Activated T-helper 1 cell treated with anti-CD3 and anti-CD28 coated beads, Interleukin-2, amount 50 U/mL, for 16 hours (primary cell): ENCODE measurements at places on chromosomes 3 and 15.

DNA sequence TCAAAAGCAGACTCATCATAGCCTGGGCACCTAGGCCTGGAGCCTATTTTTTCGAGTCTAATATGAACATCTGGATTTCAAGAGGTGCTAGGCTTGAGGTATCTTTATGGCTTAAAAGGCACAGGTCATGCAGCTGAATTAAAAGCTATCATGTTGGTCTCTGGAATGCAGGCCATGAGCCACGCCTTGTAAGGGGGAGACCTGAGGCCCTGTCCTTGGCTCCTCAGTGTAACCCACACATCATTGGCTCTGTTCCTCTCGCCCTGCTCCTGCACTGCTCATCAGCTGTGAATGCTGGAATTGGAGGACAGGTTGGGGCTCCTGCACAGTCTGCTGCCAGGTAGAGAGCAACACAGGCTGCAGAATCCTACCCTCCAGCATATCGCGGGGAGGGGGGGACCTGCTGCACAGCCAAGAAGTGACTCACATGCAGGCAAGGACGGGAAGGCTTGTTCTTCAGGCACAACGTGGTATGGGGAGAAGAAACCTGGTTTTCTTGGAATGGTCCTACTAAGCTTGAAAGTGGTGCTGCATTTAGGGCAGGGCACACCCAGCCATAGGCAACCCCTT, 146.0 kb downstream of the CHST2 start:
- DNase-seq: no peak

GRCh38 chr3:19232566-19232965, 84.3 kb downstream of the KCNH8 start:
- no peak for DNase-seq

- no peak for DNase-seq
Observed at GRCh38 chr3:50612234-50612882, 784 bp upstream of the CISH start.

- DNase-seq: no peak
Observed at GRCh38 chr15:69665641-69666111, 213.1 kb downstream of the RPLP1 start.

DNA sequence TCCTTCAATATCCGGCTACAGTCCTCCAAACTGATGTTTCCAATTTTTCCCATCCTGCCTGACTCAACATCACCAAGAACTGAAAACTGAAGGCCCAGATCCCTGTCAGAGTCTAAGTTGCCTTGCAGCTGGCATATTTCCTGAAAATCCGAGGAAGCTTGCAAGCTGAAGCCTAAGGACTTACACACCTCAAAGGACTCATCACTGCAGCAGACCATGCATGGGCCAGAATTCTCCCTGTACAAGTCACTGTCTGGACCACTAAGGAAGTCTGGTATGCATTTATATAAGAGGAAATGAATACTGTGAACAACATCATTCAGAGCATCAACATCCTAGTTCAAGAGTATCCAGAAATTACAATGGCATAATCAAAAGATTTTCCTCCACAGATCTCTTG, 548.8 kb upstream of the MDFIC2 start:
- DNase-seq: no peak

DNA sequence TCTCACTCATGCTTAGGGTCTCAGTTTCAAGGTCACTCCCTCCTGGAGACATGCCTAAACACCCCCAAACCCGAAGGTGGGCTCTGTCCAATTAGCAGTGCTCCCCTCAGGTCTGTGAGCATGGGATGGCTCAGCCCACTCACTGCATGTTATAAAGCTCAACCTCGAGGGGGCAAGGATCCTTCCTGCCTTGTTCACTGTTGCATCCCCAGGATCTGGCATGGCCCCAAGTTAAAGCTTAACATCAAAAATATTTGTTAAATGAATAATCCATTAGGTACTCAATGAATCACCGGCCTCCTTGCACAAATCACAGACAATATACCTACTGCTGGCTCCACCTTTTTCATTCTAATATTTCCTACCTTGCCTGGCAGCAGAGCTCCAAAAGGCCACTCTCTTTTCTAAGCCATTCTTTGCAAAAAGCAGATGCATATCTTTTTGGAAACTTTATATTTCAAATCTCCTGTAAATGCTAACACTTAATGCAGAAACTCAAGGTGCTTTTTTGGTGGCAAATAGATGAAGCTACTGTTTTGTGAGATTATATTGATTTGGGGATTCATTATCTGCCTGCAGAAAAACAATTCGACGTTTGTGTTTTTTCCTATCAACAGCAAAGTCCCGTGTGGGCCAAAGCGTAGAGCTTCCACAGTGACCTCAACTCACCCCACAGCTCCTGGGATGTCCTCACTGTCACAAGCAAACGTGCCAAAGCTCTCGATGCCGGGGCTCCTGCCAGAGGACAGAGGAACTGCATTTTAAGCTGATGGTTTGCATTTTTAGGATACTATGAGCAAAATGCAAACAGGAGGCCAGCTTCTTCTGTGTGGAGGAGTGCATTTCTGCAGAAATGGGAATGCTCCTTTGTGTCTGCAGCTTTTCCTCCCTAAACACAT, 35.4 kb downstream of the PCOLCE2 start:
- DNase-seq: no peak

DNA sequence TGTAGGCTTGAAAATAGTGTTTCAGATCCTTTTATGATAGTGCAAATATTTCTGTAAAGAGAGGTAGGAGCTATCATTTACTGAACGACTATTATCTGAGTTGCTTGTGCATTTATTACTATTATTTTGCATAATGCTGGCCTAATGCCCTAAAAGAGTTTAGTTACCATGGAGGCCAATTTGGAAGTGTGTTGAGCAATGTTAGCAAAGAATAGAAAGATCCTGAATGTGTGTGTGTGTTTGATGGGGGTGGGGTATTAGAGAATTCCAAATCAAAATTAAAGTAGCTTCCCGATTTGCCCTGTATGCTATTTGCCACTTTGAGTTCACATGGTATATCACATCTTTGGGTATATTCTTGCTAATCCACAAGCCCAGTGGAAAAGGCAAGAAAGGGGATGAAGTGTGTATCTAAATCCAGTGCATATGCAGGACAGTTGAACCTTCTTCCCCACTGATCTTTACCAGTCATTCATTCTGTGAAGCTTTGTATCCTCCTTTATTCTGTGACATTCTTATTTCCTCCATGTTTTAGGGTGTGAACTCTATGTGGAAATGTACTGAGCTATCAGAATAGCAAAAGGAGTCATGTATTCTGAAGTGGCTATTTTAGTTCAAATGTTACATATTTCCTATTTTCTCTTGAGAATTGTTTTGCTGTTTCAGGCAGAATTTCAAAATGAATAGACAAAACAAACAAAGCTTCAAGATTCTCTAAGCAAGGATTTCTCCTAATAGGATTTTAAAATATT, 45.7 kb upstream of the PLSCR5 start:
- DNase-seq: no peak
